ENCODE measurements at places on chromosomes 2 and 18. TPM values are rescaled to one million over a fixed set of nuclear protein-coding genes. Genes with fewer than 3 reads are reported as not detected.

DNA sequence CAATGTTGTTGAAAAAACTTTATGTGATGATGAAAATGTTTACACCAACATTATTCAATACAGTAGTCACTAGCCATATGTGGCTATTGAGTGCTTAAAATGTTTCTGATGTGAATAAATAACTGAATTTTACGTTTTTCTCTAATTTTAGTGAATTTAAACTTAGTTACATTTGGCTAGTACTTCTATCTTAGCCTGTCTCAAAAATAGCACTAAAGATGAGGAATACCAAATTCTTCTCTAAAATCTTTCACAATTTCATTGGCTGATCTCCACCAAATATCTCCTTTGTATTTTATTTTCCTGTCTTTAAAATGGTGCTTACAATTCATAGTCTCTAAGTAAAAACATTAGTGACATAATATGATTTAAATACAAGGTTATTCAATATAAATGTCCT is 83.7 kb upstream of the RND3 start:
- no peak for DNase-seq

DNA sequence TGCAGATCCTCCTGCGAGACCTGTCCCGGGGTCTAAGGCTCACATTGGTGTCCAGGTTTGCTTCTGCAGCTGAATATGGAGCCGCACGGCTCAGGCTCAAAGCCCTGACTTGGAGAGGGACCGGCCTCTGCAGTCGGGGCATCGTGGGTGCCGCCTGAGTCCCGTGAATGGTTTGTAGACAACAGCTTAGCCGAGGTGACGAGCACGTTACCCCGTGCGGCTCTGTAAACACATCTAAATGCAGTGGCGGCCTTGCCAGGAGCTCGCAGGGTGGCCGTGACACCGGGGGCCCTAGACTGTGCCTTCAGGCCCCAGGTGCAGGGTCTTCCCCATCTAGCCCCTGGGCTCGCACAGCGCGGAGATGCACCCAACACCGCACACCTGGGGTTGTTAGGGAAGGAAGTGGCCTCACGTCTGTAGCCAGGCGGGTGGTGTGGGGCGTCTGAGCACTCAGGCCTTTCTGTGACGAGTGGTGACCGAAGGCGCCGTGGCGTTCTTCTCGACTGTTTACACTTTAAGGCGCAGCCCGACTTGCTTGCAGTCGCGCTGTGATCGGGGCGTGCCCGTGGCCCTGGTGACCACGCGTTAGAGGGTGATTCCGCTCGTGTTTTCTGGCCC is 91.6 kb downstream of the NFATC1 start:
- no peak for DNase-seq

DNA sequence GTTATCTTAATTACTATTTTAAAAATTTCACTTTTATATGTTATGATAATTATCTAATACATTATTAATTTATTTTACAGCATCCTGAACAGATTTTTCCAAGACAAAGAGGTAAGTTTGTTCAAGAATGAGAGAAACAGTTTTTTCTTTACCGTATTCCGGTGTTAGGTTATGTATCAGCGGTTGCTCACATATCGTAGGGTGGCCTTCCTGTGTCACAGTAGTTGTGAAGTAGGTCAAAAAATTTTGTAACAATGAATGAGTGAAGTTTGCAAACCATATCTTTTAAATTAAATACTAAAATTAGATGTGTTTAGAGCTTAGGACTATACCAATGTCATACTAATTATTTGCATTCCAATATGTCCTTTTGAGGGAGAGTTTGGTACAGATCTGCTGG is 33.5 kb downstream of the MRPS9 start:
- DNase-seq, result no peak

- DNase-seq, result no peak
These were observed 23.1 kb downstream of the SFTPB start for GRCh38 chr2:85644909-85645308.

GRCh38 chr2:233209533-233210171 is 41.8 kb upstream of the ATG16L1 start:
- peak; percentile 64 for DNase-seq

DNA sequence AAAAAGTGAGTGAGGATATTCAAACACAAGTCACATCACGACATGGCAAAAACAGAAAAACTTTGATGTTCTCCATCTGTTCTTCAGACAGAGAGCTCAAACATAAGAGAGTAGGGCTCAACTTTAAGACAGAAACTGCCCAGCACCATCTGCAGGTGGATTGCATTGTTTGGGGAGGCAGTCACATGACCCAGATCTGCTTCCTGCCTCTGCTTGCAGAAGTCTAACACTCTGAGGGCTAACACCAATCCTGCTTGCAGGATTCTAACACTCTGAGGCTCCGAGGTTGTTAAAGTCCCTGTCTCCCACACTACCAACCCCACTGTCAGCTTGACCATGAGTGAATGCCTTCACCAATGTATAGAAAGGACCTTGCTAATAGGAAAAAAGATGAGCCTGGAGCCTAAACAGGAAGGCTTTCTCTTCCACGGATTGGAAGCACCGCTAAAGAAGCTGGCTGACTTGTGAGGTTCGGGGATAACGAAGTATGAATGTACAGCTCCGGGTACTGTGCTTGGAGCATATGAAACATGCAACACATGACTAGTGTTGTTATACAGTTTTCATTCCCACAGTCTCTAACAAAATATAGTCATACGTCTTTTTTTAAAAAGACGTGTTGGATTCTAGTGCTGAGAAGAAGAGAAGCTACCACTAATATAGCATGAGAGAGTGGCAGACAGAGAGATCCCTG is 176.6 kb upstream of the CREB1 start:
- DNase-seq, result no peak

- DNase-seq, result no peak
These were observed 234.1 kb downstream of the GLI2 start for GRCh38 chr2:120969613-120970355.

- DNase-seq, result no peak
These were observed 293.1 kb upstream of the ID2 start for GRCh38 chr2:8388781-8389180.

- no peak for DNase-seq
These were observed 2.3 kb downstream of the ASAP2 start for GRCh38 chr2:9208875-9209274.

GRCh38 chr2:162636206-162636728 is 202.3 kb downstream of the KCNH7 start:
- DNase-seq, result no peak

GRCh38 chr18:713135-713490 is 683 bp upstream of the ENOSF1 start:
- DNase-seq, result no peak

- DNase-seq, result no peak
These were observed 582.2 kb upstream of the DDX18 start for GRCh38 chr2:117232305-117232704.

DNA sequence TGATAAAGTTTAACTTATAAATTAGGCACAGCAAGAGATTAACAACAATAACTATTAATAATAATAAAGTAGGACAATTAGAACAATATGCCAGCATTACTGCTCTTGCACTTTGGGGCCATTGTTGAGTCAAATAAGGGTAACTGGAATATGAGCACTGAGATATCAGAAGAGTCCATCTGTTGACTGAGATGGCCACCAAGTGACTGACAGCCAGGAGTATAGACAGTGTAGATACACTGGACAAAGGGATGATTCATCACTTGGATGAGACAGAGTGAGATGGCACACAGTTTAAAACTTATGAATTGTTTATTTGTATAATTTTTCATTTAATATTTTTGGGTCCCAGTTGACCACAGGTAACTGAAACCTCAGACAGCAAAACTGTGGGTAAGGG is 20.0 kb downstream of the NAB1 start:
- DNase-seq, result no peak

GRCh38 chr18:38025433-38026038 is 459.9 kb upstream of the CELF4 start:
- peak; percentile 47 for DNase-seq

- peak; percentile 25 for DNase-seq
These were observed 225.8 kb upstream of the SIX3 start for GRCh38 chr2:44715671-44716081.

- no peak for DNase-seq
These were observed 18.0 kb downstream of the HJURP start for GRCh38 chr2:233836359-233836758.

DNA sequence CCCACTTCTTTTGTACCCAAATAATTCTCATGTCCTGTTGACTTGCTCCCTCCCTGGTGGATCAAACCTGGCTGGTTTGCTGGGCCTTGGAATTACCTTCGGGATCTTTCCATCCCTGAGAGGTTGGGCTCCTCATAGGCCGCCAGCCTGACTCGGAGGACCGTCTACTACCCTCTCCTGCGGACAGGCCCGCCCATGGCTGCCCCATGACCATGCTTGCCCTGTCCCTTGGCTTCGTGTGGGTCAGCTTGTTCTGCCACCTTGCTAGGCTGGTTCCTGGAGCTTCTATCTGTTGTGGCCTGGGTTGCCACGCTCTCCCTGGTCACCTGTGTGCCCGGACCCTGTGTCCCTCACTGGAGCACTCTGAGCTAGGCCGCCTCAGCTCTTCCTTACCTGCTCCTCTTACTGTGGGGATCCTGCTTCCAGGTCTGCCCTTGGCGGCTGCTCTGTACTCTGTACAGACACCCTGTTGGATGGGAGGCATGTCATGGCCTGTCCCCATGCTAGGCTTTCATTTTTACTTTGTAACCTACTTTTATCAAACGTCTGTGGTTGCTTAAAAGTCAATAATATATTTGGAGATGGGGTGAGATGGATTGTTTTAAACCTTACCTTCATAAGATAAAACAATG is 29.7 kb upstream of the FHL2 start:
- DNase-seq, result no peak

DNA sequence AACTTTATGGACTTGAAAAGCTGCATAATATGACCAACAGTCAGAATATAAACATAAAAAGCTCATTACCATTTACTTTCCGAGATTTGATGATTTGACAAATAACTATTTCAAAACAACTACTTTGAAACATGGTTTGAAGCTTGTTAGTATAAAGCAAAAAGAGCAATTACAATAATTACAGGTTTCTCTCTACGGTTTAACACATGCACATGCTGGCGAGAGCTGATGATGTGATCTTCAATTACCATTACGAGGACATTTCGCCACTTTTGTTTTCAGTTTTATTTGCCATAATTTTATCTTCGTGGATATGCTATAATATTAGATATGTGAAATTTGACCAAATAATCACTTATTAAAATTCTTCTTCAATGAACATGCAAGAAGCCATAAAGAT is 270.1 kb downstream of the TCF4 start:
- no peak for DNase-seq

GRCh38 chr2:54522624-54523281 is 66.6 kb downstream of the SPTBN1 start:
- no peak for DNase-seq

Gene SULT6B1
- polyA plus RNA-seq, result not detected

Gene BOLA3
- 153 TPM for polyA plus RNA-seq

Gene CYS1
- polyA plus RNA-seq, result 0.14 TPM

Gene ITGAV
- polyA plus RNA-seq, result 11.6 TPM

Gene PARD6G
- 14.0 TPM for polyA plus RNA-seq

Gene SERPINB4
- polyA plus RNA-seq, result not detected

Gene RFX8
- 0.22 TPM for polyA plus RNA-seq

Gene CD207
- not detected for polyA plus RNA-seq

Gene TEKT4
- polyA plus RNA-seq, result not detected

Gene CPS1
- 5.8 TPM for polyA plus RNA-seq

Gene SDC1
- polyA plus RNA-seq, result 890 TPM

Gene EML6
- 0.16 TPM for polyA plus RNA-seq

Gene ASAP2
- polyA plus RNA-seq, result 21.8 TPM

Gene ALPG
- polyA plus RNA-seq, result not detected

Gene FOXI3
- 0.04 TPM for polyA plus RNA-seq

Gene MDH1
- polyA plus RNA-seq, result 249 TPM

Data from foreskin keratinocyte (primary cell).